ENCODE measurements at places on chromosomes 5 and 9.

DNA sequence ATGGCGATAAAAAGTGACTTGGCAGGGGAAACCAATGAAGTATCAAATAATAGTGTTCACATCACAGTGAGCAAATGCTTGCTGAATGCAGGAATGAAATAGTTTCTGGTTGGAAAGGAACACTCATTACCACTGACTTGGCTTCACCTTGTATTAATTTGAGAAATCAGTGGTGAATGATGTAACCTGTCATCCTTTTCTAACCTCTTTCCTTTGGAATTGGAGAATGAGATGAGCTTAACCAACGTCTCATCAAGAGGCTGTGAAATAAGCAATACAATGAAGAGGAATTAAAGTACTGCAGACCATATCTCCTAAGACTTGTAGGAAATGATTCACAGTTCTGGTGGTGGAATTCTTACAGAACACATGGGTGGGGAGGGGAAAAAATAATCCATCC lies 192.2 kb downstream of the DMAC1 start:
- DNase-seq, result no peak

DNA sequence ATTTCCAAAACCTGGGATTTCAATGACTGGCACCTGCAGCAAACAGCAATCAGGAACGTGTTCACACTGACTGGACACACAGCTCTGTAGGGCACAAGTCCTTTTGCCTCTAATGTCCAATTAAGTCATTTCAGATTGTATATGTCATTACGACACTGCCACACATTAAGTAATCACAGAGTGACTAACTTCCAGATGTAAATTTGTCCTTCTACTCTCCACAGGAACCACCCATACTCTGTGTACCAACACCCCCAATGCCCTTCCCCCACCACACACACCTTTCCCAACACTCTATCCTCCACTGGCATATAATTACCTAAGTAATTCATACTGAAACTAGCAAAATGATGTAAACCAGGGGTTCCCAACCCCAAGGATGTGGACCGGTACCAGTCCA lies 30.5 kb downstream of the LARS1 start:
- no peak for DNase-seq

DNA sequence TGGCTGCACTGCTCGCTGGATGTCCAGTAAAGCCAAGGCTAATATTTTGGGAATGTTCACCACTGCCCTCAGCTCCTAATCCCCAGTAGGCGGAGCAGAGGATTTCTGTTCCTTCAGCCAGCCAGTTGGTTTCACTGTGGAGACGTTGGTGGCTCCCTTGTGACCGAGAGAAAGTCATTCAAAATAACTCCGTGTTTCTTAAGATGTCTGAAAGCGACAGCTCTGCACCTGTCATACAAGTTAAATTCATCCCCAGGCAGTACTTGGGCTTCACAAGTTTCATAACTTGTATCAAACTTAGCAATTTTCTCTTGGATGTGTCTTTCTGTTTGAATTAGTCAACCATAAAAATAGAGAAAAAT lies 382 bp upstream of the CDKN2B start:
- no peak for DNase-seq

- DNase-seq, result no peak
These were observed 30.2 kb upstream of the HSPA9 start for GRCh38 chr5:138605254-138605972.

DNA sequence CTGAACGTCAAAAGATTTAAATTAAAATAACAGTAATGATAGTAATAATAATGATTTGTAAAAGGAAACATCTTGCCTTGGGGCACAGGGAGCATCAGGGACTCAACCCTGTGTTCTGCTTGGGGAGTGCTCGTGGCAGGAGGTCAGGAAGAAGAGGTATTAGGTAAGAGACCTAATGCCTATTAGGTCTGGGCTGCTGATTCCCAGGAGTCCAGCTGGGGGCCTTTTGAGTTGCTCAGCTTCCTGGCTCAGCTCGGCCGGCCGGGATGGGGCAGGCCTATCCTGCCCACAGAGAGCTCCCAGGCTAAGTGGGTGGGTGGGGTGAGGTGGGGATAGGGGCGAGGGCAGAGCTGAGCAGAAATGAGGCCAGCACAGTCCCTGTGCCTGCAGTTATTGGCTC lies 17.5 kb downstream of the LMX1B start:
- DNase-seq, result no peak

DNA sequence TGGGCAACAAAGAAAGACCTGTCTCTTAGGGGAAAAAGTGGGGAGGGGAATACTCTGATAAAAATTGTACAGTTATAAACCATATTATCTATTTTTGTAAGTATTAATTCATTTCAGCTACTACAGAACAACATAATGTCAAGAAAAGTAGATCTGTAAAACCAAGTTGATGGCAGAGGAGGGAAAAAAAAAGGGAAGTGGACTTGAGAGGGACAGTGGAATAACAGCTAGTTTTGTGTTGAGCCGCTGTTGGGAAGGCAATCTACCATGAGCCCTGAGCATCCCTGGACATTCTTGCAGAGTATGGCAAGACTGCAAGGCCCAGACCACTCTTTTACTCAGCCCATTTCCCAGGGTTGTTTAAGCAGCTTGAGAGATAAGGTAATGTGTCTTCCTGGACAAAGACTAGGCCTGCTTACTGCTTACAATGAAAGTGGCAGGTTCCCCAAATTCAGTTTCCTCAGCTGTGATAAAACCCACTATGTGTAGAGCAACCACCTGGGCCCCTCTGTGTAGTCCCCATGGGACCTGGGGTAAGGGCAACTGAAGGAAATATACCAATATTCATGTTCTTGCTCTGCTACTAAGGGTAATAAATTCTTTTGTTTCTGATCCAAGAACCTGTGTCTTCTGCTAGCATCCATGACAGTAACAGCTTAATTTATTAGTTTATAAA lies 25.0 kb downstream of the CEP120 start:
- DNase-seq, result no peak

- DNase-seq, result no peak
These were observed 42.7 kb downstream of the FBXL17 start for GRCh38 chr5:108339220-108339619.

DNA sequence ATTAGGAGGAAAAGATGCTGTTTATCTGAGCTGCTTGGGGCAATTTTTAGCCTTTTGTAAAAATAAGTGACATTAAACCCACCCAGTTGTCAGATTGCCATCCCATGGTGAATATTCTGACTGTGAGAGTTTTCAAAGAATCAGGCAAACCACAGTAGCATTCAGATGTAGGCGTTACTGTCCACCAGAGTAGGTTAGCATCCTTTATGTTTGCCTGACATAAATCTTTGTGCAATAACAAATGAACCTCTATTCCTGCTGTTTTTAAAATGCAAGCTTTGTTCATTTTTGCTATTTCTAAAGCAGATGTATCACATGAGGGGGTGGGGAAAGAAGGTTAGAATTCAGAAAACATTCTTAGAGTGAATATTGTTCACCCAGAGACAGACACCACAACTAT lies 427.8 kb downstream of the CDH9 start:
- no peak for DNase-seq

- no peak for DNase-seq
These were observed 45.3 kb downstream of the SLC36A1 start for GRCh38 chr5:151492729-151493128.

- DNase-seq, result no peak
These were observed 110.0 kb downstream of the LURAP1L start for GRCh38 chr9:12884736-12885395.

DNA sequence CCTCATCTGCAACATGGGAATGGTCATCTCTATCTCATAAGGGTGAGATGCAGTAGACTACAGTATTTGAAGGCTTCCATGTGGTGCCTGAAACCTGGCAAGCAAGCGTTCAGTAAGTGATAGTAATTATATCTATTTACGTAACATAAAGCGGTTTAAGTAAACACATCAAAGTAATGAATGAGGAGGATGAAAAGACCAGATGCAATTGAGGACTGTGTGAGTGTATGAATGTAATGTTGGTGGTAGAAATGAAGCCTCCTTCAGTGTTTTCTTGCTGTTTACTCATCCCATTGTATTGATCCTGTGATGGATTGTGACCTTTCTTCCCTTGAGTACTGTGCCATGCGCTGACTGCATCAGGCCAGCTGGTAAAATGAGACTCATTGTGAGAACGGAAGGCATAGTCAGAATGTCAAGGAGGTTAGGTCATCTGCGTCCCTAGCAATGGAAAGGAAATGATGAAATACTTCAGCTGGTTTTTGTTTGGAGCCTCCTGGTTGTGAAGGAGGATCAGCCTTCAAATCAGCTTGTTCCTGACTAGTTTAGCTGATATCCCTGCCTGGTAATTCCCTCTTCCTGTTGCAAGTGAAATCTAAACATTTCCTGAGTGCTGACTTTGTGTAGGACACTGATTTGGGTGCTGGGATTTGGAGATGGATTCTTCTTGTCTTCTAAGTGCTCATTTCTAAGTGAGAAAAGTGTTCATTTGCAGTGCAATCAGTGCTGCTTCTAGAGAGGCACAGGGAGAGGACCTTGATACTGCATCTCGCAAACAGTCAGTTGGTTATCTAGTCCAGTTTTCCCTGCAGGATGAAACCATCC lies 35.6 kb downstream of the TNFSF8 start:
- DNase-seq, result no peak

GRCh38 chr9:85258823-85259370 lies 482.9 kb downstream of the AGTPBP1 start:
- no peak for DNase-seq

DNA sequence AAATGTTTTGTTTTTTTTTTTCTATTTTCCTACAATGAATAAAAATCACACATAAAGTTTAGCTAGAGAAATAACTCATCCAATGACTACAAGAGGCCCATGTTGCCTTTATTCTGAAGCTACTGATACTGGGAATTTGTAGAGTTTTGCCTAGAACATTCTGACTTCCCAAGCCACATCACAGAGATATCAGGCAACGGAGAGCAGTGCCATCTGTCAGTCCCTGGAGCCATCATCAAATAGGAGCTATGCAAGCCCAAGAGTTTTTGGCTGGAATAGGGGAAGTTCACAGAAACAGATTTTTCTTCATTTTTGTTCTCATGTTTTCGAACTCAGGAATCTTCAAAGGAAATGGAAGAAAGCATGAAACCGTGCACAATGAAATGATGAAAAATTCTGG lies 896.6 kb downstream of the TLE1 start:
- DNase-seq, result no peak

- no peak for DNase-seq
These were observed 484 bp downstream of the GFM2 start for GRCh38 chr5:74766418-74766848.

DNA sequence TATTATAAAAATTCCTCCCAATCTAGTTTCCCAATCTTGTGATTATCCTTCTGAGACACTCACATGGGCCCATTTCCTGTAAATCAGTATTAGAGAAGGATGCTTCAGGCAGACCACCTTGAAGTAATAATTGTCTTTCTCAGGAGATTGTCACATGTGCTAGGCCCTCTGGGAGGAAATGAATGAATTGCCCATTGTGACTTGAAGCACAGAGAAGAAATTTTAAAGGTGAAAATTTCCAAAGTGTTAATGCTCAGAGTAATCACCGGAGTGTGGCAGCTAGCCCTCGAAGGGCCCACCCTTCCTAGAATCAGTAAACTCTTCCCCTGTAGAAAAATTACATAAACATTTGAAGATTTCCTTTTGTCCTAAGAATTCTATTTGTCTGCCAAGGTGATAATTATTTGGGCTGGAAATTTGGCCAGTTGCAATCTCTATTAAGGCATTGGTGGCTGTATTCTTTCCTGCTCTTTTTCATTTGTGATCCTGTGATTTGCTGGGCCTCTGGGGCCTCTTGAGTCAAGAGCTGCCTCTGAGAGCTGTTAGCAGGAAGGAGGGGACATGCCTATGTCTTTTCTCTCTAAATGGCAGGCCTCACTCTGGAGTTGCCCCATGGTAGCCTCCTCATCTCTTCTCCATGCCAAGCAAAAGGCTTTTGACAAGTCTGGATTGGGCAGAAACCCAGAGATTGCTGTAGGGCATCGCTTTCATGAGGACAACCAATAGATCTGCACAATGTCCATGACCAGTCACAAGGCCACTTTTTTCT lies 371.5 kb upstream of the ACTBL2 start:
- DNase-seq, result no peak

DNA sequence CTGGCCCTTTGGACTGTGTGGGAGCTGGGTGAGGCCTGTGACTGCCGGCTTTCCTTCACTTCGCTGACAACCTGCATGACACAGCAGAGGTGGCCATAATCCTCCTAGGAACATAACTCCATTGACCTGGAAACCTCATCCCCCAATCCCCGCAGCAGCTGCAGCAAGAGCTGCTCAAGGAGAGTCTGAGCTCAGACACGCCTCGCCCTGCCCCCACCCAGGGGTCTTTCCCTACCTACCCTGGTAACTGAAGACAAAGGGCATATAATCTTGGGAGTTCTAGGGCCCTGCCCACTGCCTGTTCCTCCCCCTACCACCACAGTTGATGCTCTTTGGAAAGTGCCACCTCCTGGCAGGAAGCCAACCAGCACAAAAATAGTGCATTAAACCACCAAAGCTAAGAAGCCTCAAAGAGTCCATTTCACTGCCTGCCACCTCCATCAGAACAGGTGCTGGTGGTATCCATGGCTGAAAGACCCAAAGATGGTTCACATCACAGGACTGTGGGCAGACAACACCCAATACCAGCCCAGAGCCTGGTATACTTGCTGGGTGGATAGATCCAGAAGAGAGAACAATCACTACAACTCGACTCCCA lies 18.4 kb downstream of the TRIM36 start:
- no peak for DNase-seq

DNA sequence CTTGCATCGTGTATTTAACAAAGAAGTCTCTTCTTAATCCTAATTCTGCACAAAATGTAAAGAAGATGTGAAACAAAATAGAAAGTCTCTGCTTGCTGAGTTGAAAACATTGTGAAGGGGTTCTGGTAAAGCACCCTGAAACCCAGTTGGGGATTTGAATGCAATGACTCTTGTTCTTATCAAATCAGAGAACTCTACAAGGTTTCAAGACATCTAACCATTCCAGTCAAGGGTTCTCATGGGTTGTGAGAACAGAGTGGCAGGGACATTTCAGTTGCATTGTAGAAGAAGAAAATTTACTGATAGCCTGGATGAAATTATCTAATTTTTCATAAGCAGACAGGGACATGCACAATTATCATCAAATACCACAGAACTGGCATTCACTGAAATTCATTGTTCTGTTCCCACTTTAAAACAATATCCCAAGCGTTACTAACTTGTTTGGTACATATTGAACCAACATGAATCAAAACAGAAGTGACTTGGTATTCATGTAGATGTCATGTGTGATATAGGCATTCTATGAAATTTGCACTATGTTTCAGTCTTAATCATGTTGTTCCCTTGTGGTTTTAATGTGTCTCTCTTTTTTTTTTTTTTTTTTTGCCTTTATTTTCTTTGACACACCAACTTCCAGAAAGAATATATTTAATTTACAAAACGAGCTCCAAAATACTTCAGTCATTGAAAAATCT lies 563.3 kb downstream of the IRX1 start:
- DNase-seq, result no peak

GRCh38 chr9:21505425-21506179 lies 23.5 kb upstream of the IFNE start:
- no peak for DNase-seq

GRCh38 chr5:181261320-181262049 lies 542 bp upstream of the TRIM52 start:
- DNase-seq, result no peak

Measured in thoracic aorta (tissue), 2 donors.